Right renal pelvis (tissue), 4 donors: ENCODE measurements at places on chromosomes 13 and 19. TPM values are rescaled to one million over a fixed set of nuclear protein-coding genes. Genes with fewer than 3 reads are reported as not detected.

GRCh38 chr19:19022380-19022961 lies 10.8 kb downstream of the SUGP2 start:
- DNase-seq, result no peak

GRCh38 chr19:17615889-17616685 lies 60.6 kb downstream of the COLGALT1 start:
- no peak for DNase-seq

DNA sequence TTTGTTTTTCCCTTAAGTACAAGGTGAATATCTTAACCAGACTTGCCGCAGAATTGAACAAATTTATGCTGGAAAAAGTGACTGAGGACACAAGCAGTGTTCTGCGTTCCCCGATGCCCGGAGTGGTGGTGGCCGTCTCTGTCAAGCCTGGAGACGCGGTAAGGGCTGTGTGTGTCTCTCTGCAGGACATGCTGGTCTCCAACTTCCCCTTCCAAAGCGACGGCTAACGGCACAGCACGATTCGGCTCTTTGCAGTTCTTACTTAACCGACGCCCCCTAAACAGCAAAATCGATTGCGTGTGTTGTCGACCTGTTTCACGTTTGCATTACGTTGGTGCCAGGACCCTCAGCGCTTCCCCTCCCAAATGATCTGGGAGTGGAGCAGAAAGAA lies 73.2 kb downstream of the GGACT start:
- no peak for DNase-seq

DNA sequence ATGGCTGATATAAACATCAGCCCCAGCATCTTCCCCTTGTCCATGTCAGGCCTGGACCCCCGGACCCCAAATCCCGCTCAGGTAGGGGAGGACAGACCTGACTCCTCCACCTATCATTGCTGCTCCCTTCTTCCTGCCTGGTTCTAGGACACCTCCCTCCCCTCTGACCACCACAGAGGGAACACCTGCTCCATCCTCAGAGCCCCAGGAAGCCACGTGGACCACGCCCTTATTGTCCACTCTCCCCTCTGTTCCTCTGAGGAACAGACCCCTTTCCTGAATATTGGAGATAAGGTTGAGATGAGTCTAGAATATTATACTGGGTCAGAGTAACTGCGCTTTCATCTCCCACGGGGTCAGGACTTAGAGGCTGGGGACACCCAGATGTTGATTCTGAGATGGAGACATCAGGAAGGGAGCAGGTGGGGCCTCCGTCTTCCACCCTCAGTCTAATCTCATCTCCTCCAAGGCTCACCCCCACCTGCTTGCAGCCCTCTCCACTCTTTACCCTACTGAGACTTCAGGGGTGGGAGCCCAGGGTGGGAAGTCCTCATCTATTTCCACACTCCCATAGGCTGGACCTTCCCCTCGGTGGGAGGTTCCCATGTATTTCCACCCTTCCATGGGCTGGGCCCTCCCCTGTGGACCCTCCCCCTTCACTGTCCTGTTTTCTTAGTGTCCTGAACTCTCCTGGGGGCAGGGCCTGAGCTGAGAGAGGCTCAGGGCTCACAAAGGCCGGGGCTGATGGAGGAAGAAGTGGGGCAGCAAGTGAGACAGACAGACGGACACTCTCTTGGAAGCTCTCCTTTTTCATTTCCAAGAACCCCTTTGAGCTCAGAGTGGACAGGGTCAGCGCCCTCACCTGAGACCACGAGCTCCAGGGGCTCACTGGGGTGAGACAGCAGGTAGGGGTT lies 2.7 kb downstream of the LILRA4 start:
- DNase-seq, result no peak

DNA sequence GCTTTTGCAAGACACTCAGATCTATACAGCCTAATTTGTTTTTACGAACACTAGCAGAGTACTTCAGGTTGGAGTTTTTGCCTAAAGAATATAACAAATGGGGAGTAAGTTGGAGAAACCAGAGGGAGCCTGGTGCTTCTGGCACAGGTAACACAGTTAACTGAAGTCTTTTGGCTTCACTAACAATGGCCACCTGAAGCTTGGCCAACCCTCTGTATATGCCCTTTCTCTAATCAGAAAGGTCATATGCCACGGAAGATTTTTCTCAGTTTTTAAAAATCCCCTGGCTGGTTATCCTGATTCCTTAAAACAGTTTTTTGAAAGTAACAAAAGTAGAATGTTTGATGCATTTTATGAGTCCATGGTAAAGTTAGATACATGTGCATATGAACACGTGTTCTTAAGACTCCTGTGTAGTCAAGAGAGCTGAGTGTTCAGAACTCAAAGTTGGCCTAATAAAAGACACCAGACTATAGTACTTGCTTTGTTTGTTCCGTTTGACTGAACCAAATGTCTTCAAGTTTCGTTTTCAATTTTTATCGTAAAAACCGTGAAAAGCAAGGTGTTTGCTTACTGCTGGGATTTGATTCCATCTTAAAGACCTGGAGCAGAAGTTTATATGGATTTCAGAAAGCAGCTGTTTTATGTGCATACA lies 137.5 kb downstream of the KCNRG start:
- no peak for DNase-seq

GRCh38 chr19:8050274-8051096 lies 2.1 kb upstream of the CCL25 start:
- peak; percentile 71 for DNase-seq

GRCh38 chr19:16536130-16536529 lies 6.1 kb downstream of the CHERP start:
- DNase-seq, result no peak

GRCh38 chr13:42834946-42835345 lies 53.6 kb downstream of the FAM216B start:
- DNase-seq, result no peak

DNA sequence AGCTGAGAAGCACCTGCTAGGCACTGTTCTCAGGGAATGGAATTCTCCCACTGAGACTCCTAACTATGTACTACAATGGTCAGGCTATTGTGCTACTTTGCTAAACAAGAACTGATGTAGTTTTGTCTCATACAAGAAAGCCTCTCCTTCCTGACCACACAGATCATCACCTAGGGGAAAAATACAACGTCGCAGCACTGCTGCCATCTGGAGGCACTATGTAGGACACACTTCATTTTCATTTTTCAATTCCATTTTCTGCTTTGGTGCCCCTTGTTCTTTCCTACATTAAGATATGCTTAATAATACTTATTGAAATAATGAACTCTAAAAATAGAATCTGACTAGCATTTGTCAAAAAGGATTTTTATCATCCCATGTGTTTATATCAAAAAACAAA lies 21.1 kb downstream of the PROSER1 start:
- DNase-seq, result no peak

DNA sequence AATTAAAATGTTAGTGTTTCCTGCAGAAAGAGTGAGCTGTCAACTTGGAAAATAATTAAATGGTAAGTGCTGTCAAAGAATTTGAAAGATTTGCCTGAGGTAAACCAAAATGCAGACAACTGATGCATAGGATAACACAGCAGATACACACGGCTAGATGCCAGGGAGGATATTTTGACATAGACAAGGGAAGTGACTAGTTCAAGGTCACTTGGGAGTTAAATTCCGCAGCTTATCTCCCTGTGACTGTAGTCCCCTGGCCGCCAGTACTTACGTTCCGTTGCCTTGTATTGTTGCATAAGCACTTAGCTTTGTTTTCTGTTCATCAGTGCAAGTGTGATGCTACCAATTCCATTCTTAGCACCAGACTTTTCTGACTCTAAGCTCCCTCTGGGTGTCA lies 247.3 kb upstream of the MAB21L1 start:
- no peak for DNase-seq

- DNase-seq, result no peak
Observed at GRCh38 chr19:42306646-42307045, 4.2 kb upstream of the PAFAH1B3 start.

- DNase-seq, result no peak
Observed at GRCh38 chr13:26183416-26183815, 38.7 kb downstream of the RNF6 start.

- DNase-seq, result no peak
Observed at GRCh38 chr13:99686157-99686572, 184.9 kb downstream of the TM9SF2 start.

DNA sequence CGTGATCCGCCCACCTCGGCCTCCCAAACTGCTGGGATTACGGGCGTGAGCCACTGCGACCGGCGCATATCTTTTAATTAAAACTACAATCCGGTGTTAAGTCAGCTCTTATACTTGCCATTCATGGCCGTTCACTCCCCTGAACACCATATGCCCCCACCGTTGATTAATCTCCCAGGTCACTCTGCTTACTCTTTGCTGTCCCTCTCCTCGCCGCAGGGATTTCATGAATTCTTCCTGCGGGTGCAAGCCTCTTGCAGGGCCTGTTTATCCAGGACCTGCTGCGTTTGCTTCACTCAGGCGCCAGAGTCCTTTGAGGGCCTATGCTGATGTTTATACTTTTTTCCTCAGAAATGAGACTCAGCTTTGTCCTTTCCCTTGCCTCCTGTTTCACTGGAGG lies 996 bp downstream of the ERVV-2 start:
- DNase-seq, result no peak

GRCh38 chr13:78105656-78106055 lies 187.0 kb upstream of the EDNRB start:
- DNase-seq, result no peak

NKG7 gene
- polyA plus RNA-seq, result 1.0 TPM

DNAAF3 gene
- 8.4 TPM for polyA plus RNA-seq

RAB20 gene
- polyA plus RNA-seq, result 9.1 TPM

CEACAM8 gene
- polyA plus RNA-seq, result not detected

CAPN12 gene
- polyA plus RNA-seq, result 3.3 TPM

TPTE2 gene
- polyA plus RNA-seq, result 0.37 TPM

NDFIP2 gene
- 65.8 TPM for polyA plus RNA-seq

ZNF439 gene
- 17.3 TPM for polyA plus RNA-seq
